ENCODE measurements at places on chromosomes 3 and 15. TPM values are rescaled to one million over a fixed set of nuclear protein-coding genes. Genes with fewer than 3 reads are reported as not detected.

RHO gene
- total RNA-seq: not detected

RFTN1 gene
- total RNA-seq: 57.3 TPM

SEMA6D gene
- total RNA-seq: not detected

RPP14 gene
- total RNA-seq: 15.4 TPM

FRMD4B gene
- 8.2 TPM for total RNA-seq

GRCh38 chr3:172461530-172462138, 13.4 kb upstream of the GHSR start:
- no peak for DNase-seq

DNA sequence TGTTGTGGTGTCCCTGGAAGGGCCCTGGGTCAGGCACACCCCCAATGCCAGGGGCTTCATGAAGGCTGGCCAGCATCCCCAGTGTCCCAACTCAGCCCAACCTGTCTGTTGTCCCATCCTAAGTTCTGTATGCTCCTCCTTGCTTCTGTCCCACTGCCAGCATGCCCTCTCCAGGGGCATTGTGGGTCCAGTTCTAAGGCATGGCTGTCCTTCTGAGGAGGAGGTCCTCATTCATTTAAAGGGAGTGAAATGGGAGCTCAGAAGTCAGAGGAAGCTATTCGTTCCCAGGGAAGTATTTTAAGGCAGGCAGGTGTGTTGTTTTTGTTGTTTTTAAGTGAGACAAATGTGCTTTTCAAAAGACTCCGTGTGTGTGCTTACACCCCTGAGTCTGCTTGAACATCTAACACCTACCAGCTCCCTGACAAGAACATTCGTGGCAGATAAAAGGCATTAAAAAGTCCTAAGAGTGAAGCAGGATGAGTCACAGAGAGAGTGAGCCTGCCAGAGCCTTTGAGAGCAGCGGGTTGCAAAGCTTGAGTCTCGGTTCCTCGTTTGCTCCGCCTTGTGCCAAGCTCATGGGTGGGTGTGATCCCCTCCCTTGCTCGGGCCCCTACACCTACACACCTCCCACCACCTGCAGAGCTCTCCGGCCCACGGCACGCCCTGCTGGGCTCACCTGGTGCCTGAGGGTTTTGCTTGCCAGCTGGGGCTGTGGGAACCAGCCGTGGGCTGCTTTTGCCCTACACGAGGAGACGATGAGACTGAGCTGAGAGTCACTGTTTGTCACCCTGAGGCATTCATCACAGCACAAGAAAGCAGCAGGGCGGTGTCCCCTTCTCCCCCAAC, 183.4 kb upstream of the TOPAZ1 start:
- DNase-seq: peak; percentile 12

DNA sequence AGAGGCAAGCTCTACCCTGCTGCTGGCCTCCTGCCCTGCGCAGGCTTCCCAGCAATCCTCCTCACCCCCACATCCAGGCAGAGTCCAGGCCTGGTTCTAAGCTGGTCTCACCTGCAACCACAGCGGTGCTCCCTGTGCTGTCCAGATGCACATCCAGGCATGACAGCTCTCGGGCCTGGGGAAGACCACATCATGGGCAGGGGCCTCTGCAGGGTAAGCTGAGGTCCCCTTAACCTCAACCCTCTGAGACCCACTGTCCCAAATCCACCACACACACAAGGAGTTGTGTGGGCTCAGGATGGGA, 10.8 kb downstream of the PLA2G4D start:
- DNase-seq: no peak

DNA sequence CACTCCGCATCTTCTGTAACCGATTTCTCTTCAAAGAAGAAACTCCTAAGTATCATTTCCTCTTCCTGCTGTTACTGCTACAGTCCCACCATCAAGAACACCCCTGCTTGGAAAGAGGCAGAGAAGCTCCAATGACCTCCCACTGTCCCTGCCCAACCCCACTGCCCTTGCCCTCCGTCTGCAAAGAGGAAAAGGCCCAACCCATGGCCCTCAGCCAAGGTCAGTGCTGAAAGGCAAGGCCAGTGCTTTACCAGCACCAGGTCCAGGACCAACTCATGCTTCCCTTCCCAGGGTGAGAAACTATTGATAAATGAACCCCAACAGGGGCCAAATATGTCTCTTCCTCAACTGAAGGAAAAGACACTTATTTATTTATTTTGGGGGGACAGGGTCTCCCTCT, 22.5 kb downstream of the FAM240A start:
- DNase-seq: no peak

DNA sequence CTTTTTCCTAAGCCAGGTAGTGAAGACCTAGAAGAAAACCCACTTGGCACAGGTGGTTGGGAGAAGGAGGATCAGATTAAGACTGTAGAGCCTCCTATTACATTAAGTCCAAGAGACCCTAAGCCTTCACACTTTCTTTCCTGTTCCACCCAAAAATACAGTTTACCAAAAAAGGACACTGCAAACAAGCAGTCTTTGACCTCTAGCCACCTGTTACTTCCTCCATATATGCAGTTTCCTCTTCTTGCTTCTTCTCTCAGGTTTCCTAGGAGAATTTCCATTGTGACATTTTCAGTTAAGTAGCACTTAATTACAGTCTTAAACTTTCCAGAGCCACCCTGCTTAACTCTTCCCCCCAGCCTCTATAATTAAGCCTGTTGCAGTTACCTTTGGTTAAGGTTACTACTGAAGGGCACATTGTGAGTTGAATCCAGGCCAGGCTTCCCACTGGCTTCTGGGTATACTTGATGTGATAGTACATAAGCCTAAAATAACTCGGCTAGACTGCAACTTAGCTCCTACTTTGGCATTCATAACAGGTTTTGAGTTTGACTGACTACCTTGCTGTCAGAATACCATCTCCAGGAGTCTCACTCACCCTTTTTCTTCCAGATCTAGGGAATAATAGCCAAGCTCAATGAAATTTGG, 114.2 kb upstream of the UMPS start:
- DNase-seq: no peak
